ENCODE measurements at places on chromosomes 11 and 22.

GRCh38 chr11:57779276-57779675 lies 17.7 kb downstream of the CTNND1 start:
- peak; percentile 63 for DNase-seq

GRCh38 chr11:65860278-65861164 lies at the start of gene MUS81:
MUS81 (plus strand) TSS chr11:65860433; CDS start chr11:65860754, 321 bp downstream.
- DNase-seq = peak; percentile 98

DNA sequence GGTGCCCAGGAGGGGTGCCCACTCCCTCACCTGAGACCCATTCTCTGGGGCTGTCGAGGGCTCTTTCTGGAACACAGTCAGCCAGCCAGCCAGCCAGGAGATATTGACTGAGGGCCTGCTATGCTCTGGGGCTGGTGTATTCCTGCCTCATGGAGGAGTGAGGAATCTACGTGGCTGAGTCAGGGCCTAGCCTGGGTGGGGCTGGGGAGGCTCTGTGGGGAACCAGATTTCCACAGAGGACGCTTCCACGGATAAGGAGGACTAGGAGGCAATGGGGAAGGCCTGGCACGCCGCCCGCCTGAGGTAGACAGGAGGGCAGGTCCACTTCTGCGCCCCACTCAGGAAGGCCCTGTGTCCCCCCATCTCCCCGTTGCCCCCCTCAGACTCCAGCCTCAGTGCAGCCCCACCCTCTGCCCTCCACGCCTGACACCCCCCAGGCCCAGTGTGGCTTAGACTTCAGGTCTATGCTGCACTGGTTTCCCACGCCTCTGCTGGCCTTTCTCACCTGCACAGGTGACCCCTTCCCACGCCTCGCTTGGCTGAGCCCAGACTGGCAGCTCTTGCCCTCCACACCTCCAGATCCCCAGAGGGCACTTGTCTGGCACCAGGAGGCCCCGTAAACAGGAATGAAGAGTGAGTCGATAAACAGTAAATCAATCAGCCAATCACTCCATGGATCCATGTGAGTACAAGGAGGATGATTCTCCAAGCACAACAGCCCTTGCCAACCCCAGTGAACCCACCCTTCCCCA lies 37.5 kb downstream of the MACROD1 start:
- DNase-seq = no peak

- no peak for DNase-seq
Observed at GRCh38 chr11:15275141-15275540, 160.4 kb downstream of the INSC start.

- DNase-seq = peak; percentile 40
Observed at GRCh38 chr11:64305691-64306562, 603 bp downstream of the ESRRA start.

- DNase-seq = peak; percentile 8
Observed at GRCh38 chr11:133834682-133835592, 10.4 kb downstream of the SPATA19 start.

DNA sequence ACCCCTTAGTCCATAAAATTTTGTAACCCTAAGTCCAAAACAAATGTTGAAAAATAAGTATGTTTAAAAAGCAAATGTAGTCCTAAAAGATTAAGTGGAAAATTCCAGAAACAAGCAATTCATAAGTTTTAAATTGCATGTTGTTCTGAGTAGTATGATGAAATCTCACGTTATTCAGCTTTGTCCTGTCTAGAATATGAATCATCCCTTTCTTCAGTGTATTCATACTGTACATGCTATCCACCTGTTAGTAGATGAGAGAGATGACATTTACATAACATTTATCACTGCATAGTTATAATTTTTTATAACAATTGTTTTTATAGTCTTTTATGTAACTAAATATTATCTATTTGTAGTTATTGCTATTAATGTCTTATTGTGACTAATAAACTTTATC lies 622.3 kb upstream of the CHORDC1 start:
- no peak for DNase-seq

GRCh38 chr11:114819028-114819427 lies 140.7 kb downstream of the NXPE2 start:
- DNase-seq = no peak

- DNase-seq = no peak
Observed at GRCh38 chr11:34426766-34427185, 12.0 kb upstream of the CAT start.

GRCh38 chr11:22190827-22191463 lies 1.9 kb upstream of the ANO5 start:
- DNase-seq = no peak

- DNase-seq = peak; percentile 36
Observed at GRCh38 chr11:59173080-59173963, 1.4 kb downstream of the DTX4 start.

- DNase-seq = peak; percentile 58
Observed at GRCh38 chr11:29272019-29272654, 744.7 kb downstream of the KCNA4 start.

- no peak for DNase-seq
Observed at GRCh38 chr11:121551463-121551862, 98.7 kb upstream of the SORL1-AS1 start.

All from mesenchymal stem cell (in vitro differentiated cells and primary cell).